ENCODE measurements at places on chromosomes 7 and 10. TPM values are rescaled to one million over a fixed set of nuclear protein-coding genes. Genes with fewer than 3 reads are reported as not detected.

Gene TAS2R4
- 1.5 TPM for total RNA-seq

Gene LRIT1
- not detected for total RNA-seq

Gene C10orf53
- total RNA-seq: not detected

GRCh38 chr10:6399231-6399741 lies 180.8 kb downstream of the PRKCQ start:
- H3K4me3 ChIP-seq: no peak overlapping the region
- peaks cover 25% of the 10 kb centered on the region for H3K4me1 ChIP-seq
- DNase-seq: no peak
- H3K27me3 ChIP-seq: no peaks in the 10 kb centered on the region

- H3K4me1 ChIP-seq: peaks cover 7% of the 10 kb centered on the region
- no peak overlapping the region for H3K4me3 ChIP-seq
- H3K27ac ChIP-seq: no peak overlapping the region
Measured at GRCh38 chr10:110793886-110794285, 77.8 kb upstream of the PDCD4 start.

GRCh38 chr10:102782673-102783551 lies 39.2 kb downstream of the WBP1L start:
- H3K36me3 ChIP-seq: no peaks in the 10 kb centered on the region
- H3K4me3 ChIP-seq: no peak overlapping the region
- H3K4me1 ChIP-seq: peaks cover 86% of the 10 kb centered on the region
- peak; percentile 48 for DNase-seq
- peak overlapping the region; percentile 69 for H3K27ac ChIP-seq
- H3K27me3 ChIP-seq: no peaks in the 10 kb centered on the region

DNA sequence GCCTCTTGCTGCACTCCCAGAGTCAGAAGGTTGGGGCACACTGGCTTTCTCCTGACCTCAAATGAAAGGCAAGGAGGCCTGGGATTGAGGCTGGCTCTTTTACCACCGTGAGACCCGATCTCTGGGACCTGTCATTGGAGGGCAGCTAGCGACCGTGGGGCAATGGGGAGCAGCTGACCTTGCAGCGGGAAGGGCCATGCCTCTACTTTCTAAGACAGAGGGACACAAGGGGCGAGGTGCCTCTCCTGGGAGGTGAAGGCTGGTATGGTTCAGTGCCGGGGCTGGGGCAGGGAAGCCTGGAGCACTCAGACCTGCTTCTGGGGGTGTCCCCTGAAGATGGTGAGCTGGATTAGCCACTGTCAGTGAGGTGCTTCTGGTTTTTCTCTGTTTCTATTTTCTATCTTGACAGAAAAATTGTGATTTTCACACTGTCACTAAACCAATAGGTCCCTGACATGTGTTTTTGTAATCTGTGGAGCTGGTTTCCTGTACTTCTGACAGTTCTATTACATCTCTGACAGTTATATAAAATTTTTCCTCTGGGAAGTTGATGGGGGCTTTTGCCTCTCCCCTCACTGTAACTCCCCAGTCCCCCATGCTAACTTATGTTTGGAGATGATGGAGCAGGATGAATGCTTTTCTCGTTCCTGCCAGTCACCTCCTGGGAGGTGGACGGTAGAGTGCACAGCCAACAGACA lies 340.8 kb downstream of the RPS24 start:
- H3K27me3 ChIP-seq: no peaks in the 10 kb centered on the region
- no peaks in the 10 kb centered on the region for H3K36me3 ChIP-seq
- no peak overlapping the region for H3K4me3 ChIP-seq

Gene SLC26A5
- total RNA-seq: 0.42 TPM

GRCh38 chr10:14822879-14823755 lies 14.7 kb downstream of the CDNF start:
- no peak overlapping the region for H3K4me3 ChIP-seq
- no peaks in the 10 kb centered on the region for H3K4me1 ChIP-seq
- H3K27me3 ChIP-seq: no peaks in the 10 kb centered on the region
- H3K27ac ChIP-seq: no peak overlapping the region
- H3K36me3 ChIP-seq: no peaks in the 10 kb centered on the region

DNA sequence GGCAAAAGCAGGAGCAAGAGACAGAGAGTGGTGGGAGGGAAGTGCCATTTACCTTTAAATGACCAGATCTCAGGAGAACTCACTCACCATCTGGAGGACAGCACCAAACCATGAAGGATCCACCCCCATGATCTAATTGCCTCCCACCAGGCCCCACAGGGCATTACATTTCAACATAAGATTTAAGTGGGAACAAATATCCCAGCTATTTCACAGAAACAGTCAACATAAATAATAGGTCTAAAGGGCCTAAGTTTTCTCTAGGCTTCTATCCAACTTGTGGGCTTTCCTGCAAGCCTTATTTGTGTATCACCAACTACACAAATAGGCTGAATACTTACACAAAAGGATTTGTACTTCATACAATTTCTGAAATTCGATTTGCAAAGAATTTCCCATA lies 196.8 kb upstream of the POT1 start:
- DNase-seq: no peak
- no peaks in the 10 kb centered on the region for H3K36me3 ChIP-seq
- no peaks in the 10 kb centered on the region for H3K4me1 ChIP-seq
- no peak overlapping the region for H3K4me3 ChIP-seq
- no peak overlapping the region for H3K27ac ChIP-seq

Gene NPC1L1
- total RNA-seq: 0.30 TPM

Gene SLC16A12
- total RNA-seq: 42.2 TPM

DNA sequence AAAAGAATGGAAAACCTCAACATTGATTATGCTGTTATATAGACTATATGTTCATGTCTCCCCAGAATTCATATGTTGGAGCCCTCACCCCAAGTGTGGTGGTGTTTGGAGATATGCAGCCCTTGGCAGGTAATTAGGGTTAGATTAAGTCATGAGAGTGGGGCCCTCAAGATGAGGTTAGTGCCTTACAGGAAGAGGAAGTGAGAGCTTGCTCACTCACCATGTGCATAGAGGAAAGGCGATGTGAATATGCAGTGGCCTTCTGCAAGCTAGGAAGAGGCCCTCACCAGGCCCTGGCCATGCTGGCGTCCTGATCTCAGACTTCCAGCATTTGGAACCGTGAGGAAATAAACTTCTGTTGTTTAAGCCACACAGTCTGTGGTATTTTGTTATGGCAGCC lies 14.8 kb downstream of the ZNF33A start:
- no peak overlapping the region for H3K27ac ChIP-seq
- H3K4me1 ChIP-seq: no peaks in the 10 kb centered on the region
- peaks cover 6% of the 10 kb centered on the region for H3K36me3 ChIP-seq
- no peak overlapping the region for H3K4me3 ChIP-seq

Gene CYP3A7
- total RNA-seq: not detected

GRCh38 chr10:115802911-115803310 lies 470.1 kb downstream of the GFRA1 start:
- no peaks in the 10 kb centered on the region for H3K4me1 ChIP-seq
- H3K27ac ChIP-seq: no peak overlapping the region
- no peak overlapping the region for H3K4me3 ChIP-seq
- H3K36me3 ChIP-seq: no peaks in the 10 kb centered on the region
- DNase-seq: no peak

Gene OPN1SW
- not detected for total RNA-seq
